ENCODE measurements at places on chromosomes 16 and 17. TPM values are rescaled to one million over a fixed set of nuclear protein-coding genes. Genes with fewer than 3 reads are reported as not detected.

PABPN1L gene
- not detected for total RNA-seq

WNT9B gene
- total RNA-seq = not detected

SHBG gene
- 0.47 TPM for total RNA-seq

CDH3 gene
- 0.16 TPM for total RNA-seq

TNP2 gene
- total RNA-seq = not detected

ABHD15 gene
- 8.2 TPM for total RNA-seq

AGRP gene
- not detected for total RNA-seq

TEX19 gene
- total RNA-seq = under 0.01 TPM

PRSS36 gene
- total RNA-seq = 0.17 TPM

CD300LB gene
- total RNA-seq = not detected

NME1 gene
- total RNA-seq = 109 TPM

ADGRG3 gene
- total RNA-seq = not detected

KRT28 gene
- not detected for total RNA-seq
